ENCODE measurements at places on chromosomes 2 and 18.

DNA sequence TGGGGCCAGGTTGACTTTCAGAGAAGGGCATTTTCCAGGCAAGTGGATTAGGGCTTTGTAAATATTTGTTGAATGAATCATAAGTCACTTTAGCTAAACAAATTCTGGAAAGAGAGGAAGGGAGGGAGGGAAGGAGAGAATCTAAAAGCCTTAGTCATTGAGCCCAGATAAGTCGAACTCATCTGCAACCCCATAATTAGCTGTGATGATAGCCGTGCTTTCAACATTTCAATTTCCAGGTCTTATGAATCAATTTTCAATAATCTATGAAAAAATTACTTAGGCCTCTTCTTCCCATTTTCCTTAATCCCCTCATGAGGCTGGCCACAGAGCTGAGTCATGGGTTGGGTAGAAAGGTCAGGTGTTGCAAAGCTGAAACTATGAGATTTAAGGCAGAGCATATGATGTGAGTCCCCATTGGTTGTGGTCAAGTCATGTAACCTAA lies 111.9 kb upstream of the MAPRE2 start:
- no peak overlapping the region for H3K27ac ChIP-seq
- no peaks in the 10 kb centered on the region for H3K4me1 ChIP-seq
- H3K4me3 ChIP-seq, result no peak overlapping the region
- H3K36me3 ChIP-seq, result no peaks in the 10 kb centered on the region
- no peak for DNase-seq

DNA sequence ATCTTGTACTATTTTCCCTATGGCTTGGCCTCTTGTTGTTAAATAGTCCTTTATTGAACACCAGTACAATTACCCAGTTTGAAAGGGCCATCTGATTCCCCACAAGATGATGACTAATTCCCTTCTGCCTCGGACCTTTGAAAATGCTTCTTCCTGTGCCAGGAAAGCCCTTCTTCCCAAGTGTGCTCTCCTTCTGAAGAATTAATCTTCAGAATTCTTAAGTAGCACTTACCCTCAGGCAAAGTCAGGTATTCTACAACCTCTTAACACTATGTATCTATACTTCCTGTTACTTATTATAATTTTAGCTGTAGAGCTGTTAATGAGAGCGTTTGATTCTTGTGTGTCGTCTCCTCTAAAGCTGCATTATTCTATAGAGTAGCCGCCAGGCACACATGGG lies 28.6 kb upstream of the MEX3C start:
- H3K36me3 ChIP-seq, result no peaks in the 10 kb centered on the region
- no peak overlapping the region for H3K27ac ChIP-seq
- H3K4me1 ChIP-seq, result no peaks in the 10 kb centered on the region
- no peaks in the 10 kb centered on the region for H3K27me3 ChIP-seq

GRCh38 chr2:8501061-8501720 lies 180.7 kb upstream of the ID2 start:
- no peak overlapping the region for H3K27ac ChIP-seq
- no peaks in the 10 kb centered on the region for H3K36me3 ChIP-seq
- no peak for DNase-seq

DNA sequence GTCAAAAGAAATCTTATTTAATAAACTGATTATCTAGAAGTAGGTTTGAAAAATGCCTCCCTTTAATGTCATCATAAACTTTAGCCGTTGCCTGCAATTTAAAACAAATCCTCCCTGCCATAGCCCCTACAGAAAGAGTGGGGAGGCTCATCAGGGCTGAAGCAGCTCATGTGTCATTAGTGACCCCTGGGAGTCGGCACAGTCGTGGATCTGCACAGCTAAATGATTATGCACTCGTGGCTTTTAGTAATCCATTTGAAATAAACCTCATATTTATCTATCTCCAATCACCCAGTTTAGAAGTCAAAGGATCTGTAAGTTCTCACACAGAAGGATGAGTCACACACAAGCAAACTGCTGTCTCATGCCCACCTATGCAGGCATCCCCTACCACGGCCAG lies 277.3 kb downstream of the SS18 start:
- H3K27ac ChIP-seq, result no peak overlapping the region
- H3K4me1 ChIP-seq, result no peaks in the 10 kb centered on the region
- H3K4me3 ChIP-seq, result no peak overlapping the region
- H3K27me3 ChIP-seq, result no peaks in the 10 kb centered on the region
